Cardiac ventricle fibroblast (primary cell): ENCODE measurements at places on chromosomes 4 and X. TPM values are rescaled to one million over a fixed set of nuclear protein-coding genes. Genes with fewer than 3 reads are reported as not detected.

Gene JAKMIP1
- not detected in 2 replicates for total RNA-seq

Gene ARMCX1
- total RNA-seq = 37.1 and 39.9 TPM in 2 replicates

Gene XPNPEP2
- total RNA-seq = 81.5 and 86.4 TPM in 2 replicates

Gene CACNA1F
- total RNA-seq = not detected in 2 replicates

Gene PLAC8
- not detected in 2 replicates for total RNA-seq

Gene GLOD5
- not detected in 2 replicates for total RNA-seq

Gene CXCL9
- not detected in 2 replicates for total RNA-seq

Gene SLC4A4
- 0.54 and 0.56 TPM in 2 replicates for total RNA-seq

Gene UBA6
- 23.2 and 37.0 TPM in 2 replicates for total RNA-seq

Gene P2RY4
- total RNA-seq = not detected in 2 replicates

Gene PDE6B
- not detected in 2 replicates for total RNA-seq

Gene CENPVL2
- total RNA-seq = not detected in 2 replicates

Gene VCX
- not detected in 2 replicates for total RNA-seq

Gene SLC6A14
- not detected in 2 replicates for total RNA-seq

Gene F8A2
- not detected in 2 replicates for total RNA-seq
